ENCODE measurements at places on chromosomes 12 and 14.

GRCh38 chr14:50400461-50400860 lies 3.8 kb upstream of the CDKL1 start:
- DNase-seq = no peak

DNA sequence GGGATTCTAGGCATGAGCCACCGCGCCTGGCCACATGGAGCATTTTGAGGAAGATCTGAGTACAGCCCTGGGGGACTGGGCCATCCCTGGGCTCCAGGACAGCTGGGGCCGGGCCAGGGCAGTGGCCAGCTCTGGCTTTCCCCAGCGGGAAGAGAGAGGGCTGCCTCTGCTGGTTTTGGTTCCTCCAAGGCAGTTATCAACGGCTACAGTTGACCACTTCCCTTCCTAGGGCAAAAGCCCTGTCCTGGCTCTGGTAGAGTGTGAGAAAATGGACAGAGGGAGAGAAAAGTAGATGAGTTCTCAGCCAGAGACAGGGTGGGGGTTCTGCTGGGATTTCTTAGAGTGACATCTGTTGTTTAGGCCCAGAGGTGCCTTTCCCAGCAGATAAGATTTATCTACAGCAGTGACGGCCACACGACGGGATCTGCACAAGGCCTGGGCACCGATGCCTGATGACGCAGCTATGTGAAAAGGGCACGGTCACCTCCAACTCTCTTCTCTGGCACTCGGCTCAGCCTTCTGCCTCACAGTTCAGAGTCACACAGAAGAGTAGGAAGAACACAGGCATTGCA lies 5.5 kb upstream of the HVCN1 start:
- no peak for DNase-seq

DNA sequence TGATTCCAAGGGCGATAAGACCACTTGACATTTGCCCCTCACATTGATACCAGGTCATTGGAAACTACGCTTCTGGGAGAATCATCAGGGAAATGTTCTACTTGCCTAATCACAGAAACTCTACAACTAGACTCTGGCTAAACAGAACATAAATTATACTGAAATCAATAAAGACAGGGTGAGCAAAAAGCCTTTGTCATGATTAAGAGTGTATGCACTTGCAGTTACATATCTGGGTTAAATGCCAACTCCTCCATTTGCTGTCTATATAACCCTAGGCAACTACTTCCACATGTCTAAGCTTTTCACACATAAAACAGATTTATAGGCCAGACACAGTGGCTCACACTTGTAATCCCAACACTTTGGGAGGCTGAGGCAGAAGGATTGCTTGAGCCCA lies 125.7 kb downstream of the PHLDA1 start:
- no peak for DNase-seq

DNA sequence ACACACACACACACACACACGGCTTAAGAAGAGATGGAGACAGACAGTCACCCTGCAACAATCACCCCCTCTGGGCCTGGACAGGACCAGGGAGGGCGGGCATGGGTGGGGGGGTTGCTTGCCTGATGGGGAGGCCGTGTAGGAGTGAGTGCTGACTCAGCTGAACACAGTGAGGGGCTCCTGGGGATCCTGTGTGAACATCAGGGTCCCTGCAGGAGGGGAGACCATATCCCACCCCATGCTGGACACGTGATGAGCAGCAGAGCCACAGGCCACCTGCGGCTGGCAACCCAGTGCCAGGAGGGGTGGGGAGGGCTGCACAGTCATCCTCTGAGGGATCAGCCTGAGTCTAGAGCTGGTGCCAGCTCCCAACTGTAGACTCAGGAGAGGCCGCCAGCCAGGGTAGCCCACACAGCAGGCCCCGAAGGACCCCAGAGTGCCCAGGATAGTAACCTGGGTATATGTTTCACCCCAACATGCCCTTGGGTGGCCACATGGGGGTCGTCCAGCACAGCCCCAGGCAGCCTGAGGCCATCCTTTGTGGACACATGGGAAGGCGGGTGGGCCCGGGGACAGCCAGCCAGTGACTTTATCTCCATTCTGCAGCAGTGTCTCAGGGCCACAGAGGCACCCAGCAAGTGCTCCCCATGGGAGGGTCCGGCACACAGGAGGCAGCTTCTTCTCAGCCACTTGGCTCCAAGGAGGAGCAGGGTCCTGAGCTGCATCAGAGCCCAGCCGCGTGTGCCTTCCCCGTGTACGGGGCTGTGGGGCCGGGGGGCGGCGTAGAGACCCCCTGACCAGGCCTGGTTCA lies 73.7 kb upstream of the SFSWAP start:
- DNase-seq = no peak

GRCh38 chr14:36452860-36453259 lies 67.2 kb downstream of the NKX2-1 start:
- DNase-seq = no peak

DNA sequence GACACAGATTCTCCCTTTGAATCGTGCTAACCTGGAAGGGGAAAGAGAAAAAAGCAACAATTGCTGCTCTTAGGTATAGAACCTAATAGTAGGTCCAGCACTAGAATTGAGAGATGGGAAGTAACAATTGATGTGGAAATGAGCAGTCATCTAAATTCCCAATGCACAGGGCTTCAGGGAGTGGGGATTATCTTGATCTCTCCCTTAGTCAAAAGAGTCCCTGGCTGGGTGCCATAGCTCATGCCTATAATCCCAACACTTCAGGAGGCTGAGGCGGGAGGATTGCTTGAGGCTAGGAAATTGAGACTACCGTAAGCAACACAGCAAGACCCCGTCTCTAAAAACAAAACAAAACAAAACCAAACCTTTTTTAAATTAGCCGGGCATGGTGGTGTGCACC lies 4.0 kb downstream of the APOBEC1 start:
- no peak for DNase-seq

GRCh38 chr12:121669521-121669900 lies at the start of gene MORN3:
MORN3 (minus strand) TSS chr12:121669654; CDS start chr12:121669483, 171 bp downstream.
- DNase-seq = no peak

DNA sequence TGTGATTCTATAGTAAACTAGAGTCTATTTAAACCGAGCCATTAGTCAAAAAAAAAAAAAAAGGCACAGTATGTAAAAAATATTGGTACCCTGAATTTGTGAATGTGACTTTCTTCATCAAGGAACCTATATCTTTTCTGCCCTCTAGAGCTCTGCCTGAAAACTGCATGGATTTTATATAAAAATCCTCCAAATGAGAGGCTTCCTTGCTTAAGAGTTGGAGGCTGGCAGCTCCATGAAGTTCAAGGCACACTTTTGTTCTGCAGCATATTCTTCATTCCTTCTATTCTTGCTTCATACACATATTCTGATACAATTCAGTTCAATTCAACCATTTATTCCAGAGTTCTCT lies 23.1 kb upstream of the NKX2-8 start:
- DNase-seq = no peak

- no peak for DNase-seq
These were observed 77.6 kb upstream of the TMEM260 start for GRCh38 chr14:56501909-56502530.

- DNase-seq = peak; percentile 92
These were observed 738 bp upstream of the ATP2B1 start for GRCh38 chr12:89709157-89709994.

GRCh38 chr12:15599266-15600037 lies 189.7 kb downstream of the EPS8 start:
- DNase-seq = no peak

DNA sequence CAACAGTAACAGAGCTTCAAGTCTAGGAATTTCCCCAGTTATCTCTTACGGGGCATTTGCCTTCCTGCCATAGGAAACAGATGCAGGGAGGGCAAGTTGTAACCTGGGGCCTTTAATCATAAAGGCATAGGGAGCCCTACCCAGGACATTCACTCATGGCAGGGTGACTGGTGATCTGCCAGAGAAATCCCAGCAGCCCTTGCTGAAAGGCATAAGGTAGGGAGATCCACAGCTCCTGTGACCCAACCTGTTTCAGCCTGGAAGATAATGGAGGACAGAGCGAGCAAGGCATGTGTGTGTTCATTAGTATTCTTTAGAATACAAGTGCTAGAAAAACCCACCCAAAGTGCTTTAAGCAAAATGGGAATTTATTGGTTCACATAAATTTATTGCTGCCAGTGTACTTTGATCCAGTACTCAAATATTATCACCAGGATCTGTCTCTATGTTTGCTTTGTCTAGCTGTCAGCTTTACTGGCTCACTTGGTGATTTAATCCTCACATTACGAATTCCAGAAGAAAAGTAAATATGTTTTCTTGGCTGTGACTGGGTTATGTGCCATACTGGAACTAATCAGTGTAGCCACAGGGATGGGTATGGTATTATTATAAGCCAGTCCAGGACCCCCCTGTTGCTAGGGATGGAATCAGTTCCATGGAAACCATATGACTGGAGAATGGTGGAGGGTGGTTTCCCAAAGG lies 21.1 kb upstream of the AKAP6 start:
- DNase-seq = no peak

GRCh38 chr14:50347521-50347920 lies 35.4 kb downstream of the DMAC2L start:
- DNase-seq = no peak

DNA sequence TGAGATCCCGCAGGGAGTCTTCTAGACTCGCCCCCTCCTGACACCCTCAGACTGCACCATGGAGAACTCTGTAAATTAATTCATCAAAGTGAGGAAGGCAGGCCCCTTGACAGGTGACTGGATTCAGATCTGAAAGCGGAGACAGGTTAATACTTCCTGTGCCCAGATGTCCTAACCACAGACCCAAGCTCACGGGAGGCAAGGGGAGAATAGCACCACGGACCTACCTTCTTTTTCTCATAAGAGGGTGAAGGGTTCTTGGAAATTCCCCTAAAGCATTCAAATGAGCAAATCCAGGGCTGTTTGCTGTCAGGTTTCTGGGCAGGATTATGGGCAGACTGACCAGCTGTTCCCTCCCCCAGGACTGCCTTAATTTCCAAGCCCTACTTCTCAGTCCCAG lies 170.0 kb downstream of the ZFP36L1 start:
- no peak for DNase-seq

DNA sequence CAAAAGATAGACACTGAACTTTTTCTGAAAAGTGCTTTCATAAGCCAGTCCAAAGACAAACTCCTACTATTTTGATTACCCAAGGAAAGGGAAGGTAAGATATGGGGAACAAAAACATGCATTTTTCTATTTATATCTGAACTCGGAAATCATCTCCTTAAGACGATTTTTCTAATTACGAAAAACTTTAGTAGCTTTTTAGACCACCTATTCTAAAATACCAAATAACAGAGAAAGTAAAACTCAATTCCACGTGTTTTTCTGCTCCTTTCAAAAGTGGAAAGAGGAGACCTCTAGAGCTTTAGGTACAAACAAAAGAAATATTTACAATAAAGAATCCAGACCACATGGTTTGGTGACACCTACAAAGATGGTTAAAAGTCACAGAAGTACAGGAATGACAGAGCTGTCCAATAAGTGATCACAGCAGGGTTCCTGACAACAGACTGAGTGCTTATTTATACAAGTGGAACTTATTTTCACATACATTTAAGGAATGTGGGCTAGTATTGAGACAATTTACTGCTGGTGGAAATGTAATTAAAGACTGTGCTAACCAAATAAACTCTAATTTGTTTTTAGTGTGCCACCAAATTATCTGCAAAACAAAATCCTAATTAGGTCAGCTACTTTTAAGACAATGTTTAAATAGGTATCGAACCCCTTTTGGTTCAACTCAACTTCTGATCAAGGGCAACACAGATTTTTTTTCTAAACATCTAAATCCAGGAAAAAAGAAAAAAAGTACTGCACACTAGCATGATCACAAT lies 2.4 kb downstream of the LRIG3 start:
- DNase-seq = no peak

All from KG1 (cell line).